Mesothelial cell of epicardium (in vitro differentiated cells): ENCODE measurements at places on chromosomes 2 and 18. TPM values are rescaled to one million over a fixed set of nuclear protein-coding genes. Genes with fewer than 3 reads are reported as not detected.
A peak's percentile ranks its signal among the peaks of the same experiment; 100 is the strongest.

DNA sequence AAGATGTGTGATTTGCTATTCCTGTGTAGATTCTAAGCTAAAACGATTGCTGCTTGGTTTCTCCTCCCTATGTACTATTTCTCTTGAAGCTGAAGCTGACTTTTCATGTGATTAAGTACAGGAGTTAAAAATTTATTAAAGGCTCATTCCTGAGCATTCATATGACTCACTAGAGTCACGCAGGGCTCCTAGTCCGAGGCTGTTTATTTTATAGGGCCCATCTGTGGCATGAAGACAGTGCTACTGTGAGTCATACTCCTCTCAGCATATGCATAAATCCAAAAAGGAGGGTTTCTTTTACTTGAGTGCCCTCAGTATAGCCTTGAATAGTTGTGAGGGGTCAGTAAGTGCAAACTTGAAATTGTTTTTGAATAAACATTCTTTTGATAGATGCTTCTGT, 378.8 kb downstream of the PTPRM start:
- H3K4me3 ChIP-seq: no peak overlapping the region
- H3K36me3 ChIP-seq: no peaks in the 10 kb centered on the region
- DNase-seq: no peak
- H3K27me3 ChIP-seq: no peaks in the 10 kb centered on the region
- peaks cover 14% of the 10 kb centered on the region for H3K4me1 ChIP-seq

The TMEM131 gene
- 46.9 to 52.9 TPM (median 50.7 TPM) in 3 replicates for total RNA-seq

GRCh38 chr2:30254685-30255001, 23.3 kb downstream of the LBH start:
- peaks cover 29% of the 10 kb centered on the region for H3K4me1 ChIP-seq
- no peak for DNase-seq
- H3K27ac ChIP-seq: no peak overlapping the region
- H3K4me3 ChIP-seq: no peak overlapping the region
- H3K36me3 ChIP-seq: peaks cover 21% of the 10 kb centered on the region
- no peaks in the 10 kb centered on the region for H3K27me3 ChIP-seq

GRCh38 chr2:106566050-106566449, 78.9 kb downstream of the CD8B2 start:
- DNase-seq: no peak
- H3K4me1 ChIP-seq: peaks cover 41% of the 10 kb centered on the region
- peak overlapping the region; percentile 25 for H3K27ac ChIP-seq
- H3K36me3 ChIP-seq: no peaks in the 10 kb centered on the region

- no peak overlapping the region for H3K27ac ChIP-seq
- H3K36me3 ChIP-seq: peaks cover 6% of the 10 kb centered on the region
- peaks cover 4% of the 10 kb centered on the region for H3K4me1 ChIP-seq
- no peak for DNase-seq
Measured at GRCh38 chr18:44342946-44343345, 337.7 kb upstream of the SETBP1 start.

DNA sequence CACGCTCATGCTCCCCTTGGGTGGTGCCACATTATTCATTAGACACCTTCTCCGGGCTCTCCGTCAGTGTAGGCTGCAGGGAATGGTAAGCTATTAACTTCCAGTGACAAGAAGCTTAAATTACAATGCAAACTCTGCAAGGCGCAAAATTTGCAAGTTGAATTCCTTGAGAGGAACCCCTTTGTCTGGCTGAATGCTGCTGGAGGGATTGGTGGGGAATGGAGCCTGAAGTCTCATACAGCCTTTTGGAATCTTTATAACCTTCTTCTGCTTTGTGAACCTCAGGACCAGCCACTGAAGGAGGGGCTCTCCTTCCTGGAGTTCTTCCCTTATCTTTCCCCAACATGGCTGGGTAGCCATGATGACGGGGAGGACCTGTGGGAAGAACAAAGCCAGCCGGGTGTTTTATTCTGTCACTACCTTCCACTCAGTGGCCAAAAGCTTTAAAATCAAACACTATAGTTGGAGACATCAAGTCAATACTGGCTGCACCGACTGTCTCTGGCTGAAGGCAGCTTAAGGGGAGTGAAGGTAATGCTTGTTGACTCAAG, 220.9 kb upstream of the EPHA4 start:
- no peaks in the 10 kb centered on the region for H3K27me3 ChIP-seq
- H3K4me1 ChIP-seq: peaks cover 37% of the 10 kb centered on the region
- H3K4me3 ChIP-seq: no peak overlapping the region
- H3K36me3 ChIP-seq: no peaks in the 10 kb centered on the region
- DNase-seq: no peak

DNA sequence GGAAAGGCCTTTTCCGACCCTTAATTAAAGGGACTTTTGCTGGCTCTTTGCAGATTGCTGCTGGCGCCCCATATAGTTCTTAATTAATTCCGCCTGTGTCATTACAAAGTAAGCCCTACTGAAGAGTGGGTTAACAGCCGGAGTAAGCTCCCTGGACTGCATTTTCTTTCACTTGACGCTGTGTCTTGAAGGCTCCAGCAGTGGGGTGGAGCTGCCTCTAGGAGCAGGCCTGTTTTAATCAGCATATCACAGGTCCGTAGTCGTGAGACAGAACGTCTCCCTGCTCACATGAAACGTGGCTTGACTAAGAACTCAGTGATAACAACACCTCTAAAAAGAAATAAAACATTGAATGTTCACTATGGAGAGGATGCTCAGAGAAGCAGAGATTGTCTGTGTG, 329.9 kb upstream of the RAB12 start:
- H3K27me3 ChIP-seq: no peaks in the 10 kb centered on the region
- no peak overlapping the region for H3K27ac ChIP-seq
- no peaks in the 10 kb centered on the region for H3K36me3 ChIP-seq
- no peak overlapping the region for H3K4me3 ChIP-seq
- DNase-seq: no peak

DNA sequence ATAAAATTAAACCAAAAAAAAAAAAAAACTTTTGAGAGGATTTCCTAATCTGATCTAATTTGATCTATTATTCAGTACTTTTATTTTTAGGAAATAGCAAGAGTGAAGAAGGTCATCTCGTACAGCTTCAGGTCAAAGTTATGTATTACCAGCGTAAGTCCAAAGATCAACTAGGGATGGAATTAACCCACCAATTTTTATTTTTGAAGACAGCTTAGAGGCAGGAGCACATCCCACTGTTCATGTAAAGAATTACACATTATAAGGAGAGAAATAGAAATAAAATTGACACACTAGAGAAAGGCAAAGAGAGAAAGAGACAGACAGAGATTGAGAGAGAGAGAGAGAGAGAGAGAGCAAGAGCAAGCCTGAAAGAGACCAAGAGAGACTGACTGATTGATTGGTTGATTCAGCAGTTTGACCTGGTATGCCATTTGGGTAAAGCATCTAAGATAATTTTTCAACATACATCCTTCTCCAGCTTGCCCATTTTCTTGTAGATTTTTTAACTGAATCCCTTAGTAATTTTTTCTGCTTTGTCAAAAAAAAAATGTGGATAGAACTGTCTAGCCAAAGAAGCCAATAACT, 25.1 kb downstream of the DOCK10 start:
- H3K36me3 ChIP-seq: no peaks in the 10 kb centered on the region
- no peak overlapping the region for H3K27ac ChIP-seq
- H3K27me3 ChIP-seq: peaks cover 13% of the 10 kb centered on the region
- H3K4me3 ChIP-seq: no peak overlapping the region

The POTEJ gene
- not detected in 3 replicates for total RNA-seq

The GATA6 gene
- total RNA-seq: 99.0 to 108 TPM (median 106 TPM) in 3 replicates

DNA sequence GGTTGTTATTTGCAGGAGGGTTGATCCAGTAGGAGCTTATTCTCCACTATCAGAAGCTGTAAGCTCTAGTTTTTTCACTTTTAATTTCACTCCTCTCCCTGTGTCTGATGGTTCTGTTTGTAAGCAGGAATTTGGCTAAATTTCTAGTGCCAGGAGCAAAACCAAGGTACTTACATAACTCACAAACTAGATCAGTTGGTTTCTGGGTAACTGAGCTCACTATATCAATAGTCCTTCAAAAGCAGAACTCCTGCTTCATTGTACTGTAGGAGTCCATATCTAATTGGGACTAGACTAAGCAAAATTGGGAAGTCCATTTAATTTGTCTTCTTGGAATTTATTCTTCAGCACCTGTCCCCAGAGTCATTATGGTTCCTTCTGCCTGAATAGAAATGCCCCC, 20.1 kb upstream of the RAX start:
- H3K36me3 ChIP-seq: no peaks in the 10 kb centered on the region
- H3K4me3 ChIP-seq: no peak overlapping the region
- H3K4me1 ChIP-seq: no peaks in the 10 kb centered on the region
- no peak overlapping the region for H3K27ac ChIP-seq
- DNase-seq: no peak

DNA sequence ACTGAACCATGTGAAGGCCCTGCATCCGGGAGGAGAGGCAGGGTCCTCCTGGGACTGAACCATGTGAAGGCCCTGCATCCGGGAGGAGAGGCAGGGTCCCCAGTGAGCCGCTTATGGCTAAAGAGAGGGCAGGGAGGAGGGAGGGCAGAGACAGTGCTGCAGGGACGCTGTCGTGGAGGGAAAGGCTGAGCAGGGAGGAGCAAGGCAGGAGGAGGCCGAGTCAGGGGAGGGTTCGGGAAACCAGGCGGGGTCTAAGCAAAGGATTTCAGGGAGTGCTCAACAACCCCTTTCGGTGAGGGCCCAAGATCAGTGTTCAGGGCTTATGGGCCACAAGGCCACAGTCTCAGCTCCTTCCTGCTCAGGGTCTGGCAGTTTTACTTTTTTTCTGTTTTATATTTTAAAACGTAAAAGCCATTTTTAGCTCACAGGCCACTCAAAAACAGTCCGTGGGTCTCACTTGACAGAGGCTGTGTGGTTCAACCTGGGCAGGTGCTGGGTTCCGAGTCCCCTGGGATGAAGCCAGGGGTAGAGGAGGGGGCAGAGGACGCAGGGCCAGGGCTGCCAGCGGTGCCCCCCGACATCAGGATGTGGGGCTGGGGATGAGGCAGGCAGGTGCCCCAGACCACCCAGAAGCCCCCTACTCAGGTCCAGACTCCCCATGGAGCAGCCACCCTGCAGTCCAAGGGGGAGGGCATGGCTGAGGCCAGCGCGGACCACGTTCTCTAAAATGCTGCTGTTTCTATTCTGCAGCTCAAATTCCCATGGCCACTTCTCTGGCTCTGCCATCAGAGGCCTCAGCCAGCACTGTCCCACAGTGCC, 5.2 kb downstream of the TMEM18 start:
- peaks cover 17% of the 10 kb centered on the region for H3K4me1 ChIP-seq
- H3K4me3 ChIP-seq: no peak overlapping the region
- DNase-seq: no peak

DNA sequence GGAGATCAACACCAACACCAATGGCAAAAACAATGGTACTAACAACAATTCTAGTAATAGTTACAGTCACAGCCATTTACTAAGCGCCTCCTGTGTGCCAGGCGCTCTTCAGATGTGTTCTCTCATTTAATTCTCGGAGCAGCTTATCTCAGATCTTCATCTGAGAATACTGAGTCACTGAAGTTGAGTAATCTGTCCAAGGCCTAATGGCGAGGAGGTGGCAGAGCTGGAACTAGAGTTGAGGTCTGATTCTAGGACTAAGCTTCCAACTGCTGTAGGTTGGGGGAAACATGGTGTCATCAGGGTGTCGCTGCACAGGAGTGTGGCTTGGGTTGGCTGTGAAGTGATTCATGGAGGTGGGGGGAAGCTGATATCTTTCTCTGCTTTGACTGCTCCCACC, 156.1 kb downstream of the DYSF start:
- H3K36me3 ChIP-seq: no peaks in the 10 kb centered on the region
- H3K4me1 ChIP-seq: peaks cover 18% of the 10 kb centered on the region
- H3K27me3 ChIP-seq: peaks cover 2% of the 10 kb centered on the region
- H3K27ac ChIP-seq: no peak overlapping the region

The DCDC2C gene
- total RNA-seq: not detected in 3 replicates

DNA sequence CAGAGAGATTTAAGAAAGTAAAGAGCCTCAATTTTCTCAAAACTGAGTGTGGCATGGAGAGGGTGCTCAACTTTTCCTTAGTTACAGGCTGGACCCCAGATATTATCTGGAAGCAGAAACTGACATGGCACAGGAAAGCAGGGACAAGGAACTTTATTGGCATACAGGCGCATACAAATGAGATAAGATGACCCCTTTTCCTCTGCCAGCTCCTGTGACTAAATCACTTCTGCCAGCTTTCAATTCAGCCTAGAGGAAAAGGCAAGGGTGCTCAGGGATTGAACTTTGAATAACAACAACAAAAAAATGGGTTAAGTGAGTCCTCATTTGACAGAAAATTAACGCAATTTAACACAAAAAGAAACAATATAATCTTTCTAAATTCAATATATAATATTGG, 262.9 kb downstream of the CD226 start:
- H3K27me3 ChIP-seq: no peaks in the 10 kb centered on the region
- no peaks in the 10 kb centered on the region for H3K4me1 ChIP-seq
- H3K4me3 ChIP-seq: no peak overlapping the region
- no peaks in the 10 kb centered on the region for H3K36me3 ChIP-seq
- H3K27ac ChIP-seq: no peak overlapping the region
- no peak for DNase-seq

The ADGRF3 gene
- total RNA-seq: 0.20 to 0.83 TPM (median 0.22 TPM) in 3 replicates

DNA sequence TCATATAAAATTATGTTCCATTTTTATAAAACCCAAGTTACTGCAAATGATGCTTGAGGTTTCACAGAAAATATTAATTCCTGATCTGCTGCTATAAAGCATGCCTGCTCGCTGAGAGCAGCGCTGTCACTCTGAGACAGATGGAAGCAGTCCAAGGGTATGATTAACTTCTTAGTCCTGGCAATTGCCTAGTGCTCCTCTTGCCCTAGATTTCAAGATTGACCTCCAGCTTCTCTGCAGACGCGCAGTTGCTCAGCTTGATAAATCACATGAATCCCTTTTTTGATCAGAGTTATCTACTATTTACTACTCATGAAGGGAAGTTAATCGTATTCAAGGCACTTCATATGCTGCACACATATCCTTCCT, 154.6 kb upstream of the REV1 start:
- H3K4me3 ChIP-seq: no peak overlapping the region
- peaks cover 34% of the 10 kb centered on the region for H3K4me1 ChIP-seq
- no peaks in the 10 kb centered on the region for H3K27me3 ChIP-seq
- no peak overlapping the region for H3K27ac ChIP-seq
- no peaks in the 10 kb centered on the region for H3K36me3 ChIP-seq

DNA sequence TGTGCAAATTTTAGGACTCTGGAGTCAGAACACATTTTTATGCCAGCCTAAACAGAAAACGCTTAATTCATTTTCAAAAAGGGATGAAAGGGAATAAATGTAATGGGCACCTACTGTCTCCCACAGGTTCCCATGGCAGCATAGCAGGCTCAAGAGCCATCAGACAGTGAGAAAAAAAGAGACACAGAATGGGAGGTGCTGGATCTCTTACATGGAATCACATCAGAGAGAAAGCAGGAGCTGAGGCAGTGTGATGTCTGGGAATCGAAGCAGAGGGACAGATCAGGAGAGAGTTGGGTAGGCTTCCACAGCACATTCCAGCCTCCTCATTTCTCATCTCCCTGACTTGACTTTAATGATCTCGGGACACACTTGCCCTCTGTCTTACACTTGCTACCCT, 684.3 kb downstream of the KCNJ3 start:
- no peak overlapping the region for H3K4me3 ChIP-seq
- H3K27ac ChIP-seq: no peak overlapping the region
- no peaks in the 10 kb centered on the region for H3K36me3 ChIP-seq
- peaks cover 4% of the 10 kb centered on the region for H3K4me1 ChIP-seq
- no peak for DNase-seq
- peaks cover 9% of the 10 kb centered on the region for H3K27me3 ChIP-seq

- no peaks in the 10 kb centered on the region for H3K27me3 ChIP-seq
- H3K27ac ChIP-seq: no peak overlapping the region
Measured at GRCh38 chr2:216004697-216005283, 8.6 kb downstream of the MREG start.

The VAMP8 gene
- 51.0 to 55.7 TPM (median 55.5 TPM) in 3 replicates for total RNA-seq

- H3K4me3 ChIP-seq: no peak overlapping the region
- H3K4me1 ChIP-seq: no peaks in the 10 kb centered on the region
- H3K36me3 ChIP-seq: peaks cover 2% of the 10 kb centered on the region
- no peak for DNase-seq
- no peaks in the 10 kb centered on the region for H3K27me3 ChIP-seq
Measured at GRCh38 chr2:4715065-4715464, 977.1 kb upstream of the SOX11 start.
